ENCODE measurements at places on chromosomes 5 and 9. TPM values are rescaled to one million over a fixed set of nuclear protein-coding genes. Genes with fewer than 3 reads are reported as not detected.

GRCh38 chr5:140109759-140110645, 3.9 kb upstream of the PURA start:
- DNase-seq: no peak

DNA sequence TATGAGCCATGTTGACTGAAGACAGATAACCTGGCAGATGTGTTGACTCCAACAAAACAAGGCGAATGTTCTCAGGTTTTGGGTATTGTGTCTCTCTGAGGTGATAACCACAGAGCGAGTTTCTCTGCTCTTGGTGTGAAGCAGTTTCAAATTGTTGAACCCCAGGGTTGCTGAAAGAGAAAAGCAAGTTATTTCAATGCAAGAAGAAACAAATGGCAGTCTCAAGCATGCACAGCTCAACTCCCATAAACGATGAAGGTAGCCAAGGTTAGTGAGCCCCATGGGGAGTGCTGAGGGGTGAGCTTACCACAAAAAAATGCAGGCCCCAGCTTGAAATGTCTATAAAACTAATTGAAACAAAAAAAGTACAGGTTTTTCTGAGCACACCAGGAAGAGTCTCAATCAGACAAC, 220.8 kb upstream of the DAPK1 start:
- DNase-seq: no peak

DNA sequence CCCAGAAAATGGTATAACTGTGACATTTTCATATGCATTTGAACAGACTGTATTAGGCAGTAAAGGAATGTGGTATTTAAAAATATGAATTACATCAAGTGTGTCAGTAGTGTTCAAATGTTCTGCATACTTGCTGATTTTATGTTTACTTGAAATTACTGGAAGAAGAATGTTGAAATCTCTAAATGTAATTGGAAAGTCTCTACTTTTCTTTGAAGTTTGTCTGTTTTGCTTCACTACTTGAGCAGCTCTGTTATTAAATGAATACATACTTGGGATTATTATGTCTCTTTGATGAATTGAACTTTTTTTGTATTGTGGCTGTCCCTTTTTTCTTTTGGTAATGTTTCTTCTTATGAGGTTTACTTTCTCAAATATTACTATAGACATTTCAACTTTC, 205.6 kb downstream of the TAF11L14 start:
- no peak for DNase-seq

- no peak for DNase-seq
Observed at GRCh38 chr9:89799766-89800165, 195.0 kb downstream of the GADD45G start.

- no peak for DNase-seq
Observed at GRCh38 chr9:120928015-120928482, 1.5 kb upstream of the TRAF1 start.

DNA sequence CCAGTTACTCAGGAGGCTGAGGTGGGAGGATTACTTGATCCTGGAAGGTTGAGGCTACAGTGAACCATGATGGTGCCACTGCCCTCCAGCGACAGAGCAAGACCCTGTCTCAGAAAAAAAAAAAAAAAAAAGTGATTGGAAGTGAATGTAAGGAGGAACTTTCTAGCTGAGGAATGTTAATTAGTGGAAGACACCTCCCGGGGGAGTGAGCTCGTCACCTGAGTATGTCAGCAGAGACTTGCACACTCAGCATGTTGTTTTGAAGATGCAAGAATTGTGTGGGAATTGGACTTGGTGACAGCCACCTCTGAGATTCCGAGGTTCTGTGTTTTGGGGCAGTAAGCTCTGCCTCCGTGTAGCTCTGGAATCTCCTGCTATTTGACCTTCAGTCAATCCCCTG, 3.6 kb downstream of the SYNPO start:
- no peak for DNase-seq

DNA sequence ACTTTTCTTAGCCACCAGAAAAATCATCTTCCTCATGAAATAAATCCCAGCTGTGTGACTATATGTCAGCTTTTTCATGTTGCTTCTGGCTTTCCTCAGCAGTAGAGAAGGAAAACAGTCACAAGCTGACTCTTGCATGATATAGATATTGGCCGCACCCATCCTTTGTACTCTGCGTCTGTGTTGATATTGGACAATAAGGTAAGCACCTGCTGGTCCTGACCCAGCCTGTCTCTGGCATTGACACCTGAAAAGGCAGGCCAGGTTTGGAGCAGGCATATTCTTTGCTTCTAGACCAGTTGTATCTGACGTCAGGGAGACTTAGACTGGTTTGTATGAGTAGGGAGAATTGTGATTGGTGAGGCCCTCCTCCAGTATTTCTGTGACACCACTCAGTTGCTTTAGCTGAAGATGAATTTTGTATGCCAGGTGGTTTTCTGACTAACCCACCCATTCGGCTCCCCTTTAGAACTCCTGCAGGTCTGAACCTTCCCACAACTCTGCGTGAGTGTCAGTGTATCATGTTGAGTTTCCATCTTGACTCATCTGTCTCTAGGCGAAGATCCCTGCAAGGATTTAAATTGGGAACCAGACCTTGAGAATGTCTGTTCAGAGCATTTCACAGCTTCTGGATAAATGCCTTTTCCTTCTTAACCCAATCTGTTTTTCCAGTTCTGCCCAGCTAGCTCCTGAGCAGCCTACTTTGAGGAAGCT, 151.2 kb upstream of the RUSC2 start:
- DNase-seq: no peak

DNA sequence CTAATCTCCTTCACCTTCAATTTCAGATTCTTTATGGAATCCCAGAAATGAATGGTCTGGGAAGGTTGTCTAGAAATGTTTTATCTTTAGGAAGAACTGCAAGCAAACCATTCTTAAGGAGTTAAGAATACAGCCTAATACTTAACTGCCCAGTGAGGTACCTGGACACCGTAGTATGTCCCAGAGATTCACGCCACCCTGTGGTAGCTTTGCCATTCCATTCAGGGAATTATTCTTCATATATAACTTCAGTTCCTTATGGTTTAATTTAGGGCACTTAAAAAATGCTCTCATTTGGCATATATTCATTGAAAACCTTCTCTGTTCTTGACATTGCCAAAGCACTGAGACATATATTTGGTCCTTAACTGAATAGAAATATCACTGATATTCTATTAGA, 49.7 kb downstream of the ACTBL2 start:
- no peak for DNase-seq

GRCh38 chr5:155540000-155540595, 526.5 kb downstream of the KIF4B start:
- no peak for DNase-seq

GRCh38 chr5:79692596-79692995, 3.0 kb downstream of the CMYA5 start:
- no peak for DNase-seq

The SPATA6L gene
- 0.92 TPM for total RNA-seq

The LCN9 gene
- total RNA-seq: not detected

The TPPP gene
- total RNA-seq: 0.18 TPM

The GDF9 gene
- total RNA-seq: 0.21 TPM

The RNF44 gene
- 16.7 TPM for total RNA-seq

The ARL14EPL gene
- 0.17 TPM for total RNA-seq

The ADGRD2 gene
- total RNA-seq: not detected
